NCI-H460 (cell line): ENCODE measurements at places on chromosomes 13 and 19. TPM values are rescaled to one million over a fixed set of nuclear protein-coding genes. Genes with fewer than 3 reads are reported as not detected.

LMTK3 gene
- total RNA-seq = 0.05 TPM in 1 of 2 replicates, not detected in the other

CEACAM1 gene
- 0.06 and 0.12 TPM in 2 replicates for total RNA-seq

LINGO3 gene
- 0.30 TPM in 1 of 2 replicates, not detected in the other for total RNA-seq

ZNF497 gene
- 2.1 TPM in 2 replicates for total RNA-seq

BORCS8 gene
- total RNA-seq = 9.6 and 11.2 TPM in 2 replicates

CDX2 gene
- total RNA-seq = not detected in 2 replicates

CEACAM21 gene
- not detected in 2 replicates for total RNA-seq

GRCh38 chr13:46572752-46573431 lies 19.9 kb downstream of the LRCH1 start:
- no peak for DNase-seq

DNA sequence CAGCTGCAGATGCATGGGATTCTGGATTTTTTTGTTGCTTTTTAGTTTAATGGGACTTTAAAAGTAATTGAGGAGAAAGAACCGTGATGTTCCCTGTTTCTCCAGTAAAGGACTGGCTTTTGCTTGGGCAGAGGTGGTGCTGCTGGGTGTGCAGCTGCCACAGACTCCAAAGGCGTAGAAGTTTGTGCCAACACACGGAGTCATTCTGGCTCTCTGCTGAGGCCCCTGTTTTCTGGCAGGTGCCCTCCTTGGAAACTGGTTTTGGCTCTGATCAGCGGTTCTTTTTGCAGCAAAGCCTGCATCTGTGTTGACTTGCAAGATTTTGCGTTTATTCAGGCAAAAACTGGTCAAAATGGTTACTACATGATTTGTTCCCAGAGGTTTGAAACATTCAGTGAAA lies 16.0 kb upstream of the QTRT1 start:
- no peak for DNase-seq

GRCh38 chr19:10829967-10830366 lies 6.0 kb downstream of the TMED1 start:
- DNase-seq = no peak

GRCh38 chr13:99151516-99151915 lies 49.1 kb upstream of the UBAC2 start:
- DNase-seq = peak; percentile 3

- peak; percentile 0 for DNase-seq
Observed at GRCh38 chr13:60679131-60679530, 282.1 kb downstream of the TDRD3 start.

DNA sequence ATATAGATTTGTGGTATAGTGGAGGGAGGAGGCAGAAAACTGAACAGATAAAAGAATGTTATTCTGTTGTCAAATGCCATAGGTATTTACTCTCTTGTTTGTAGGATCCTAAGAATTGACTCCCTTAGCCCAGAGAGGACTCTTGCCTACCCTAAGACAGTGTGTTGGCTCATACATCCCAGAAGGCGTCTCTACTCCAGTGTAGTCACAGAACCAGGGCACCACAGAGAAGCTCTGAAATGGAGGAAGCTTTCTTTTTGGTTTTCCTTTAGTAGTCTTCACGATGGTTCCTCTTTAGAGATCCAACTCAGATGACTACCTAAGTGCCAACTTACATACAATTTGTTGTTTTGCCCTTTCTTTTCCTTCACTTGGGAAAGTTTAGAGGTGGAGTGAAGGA lies 14.0 kb downstream of the GPR183 start:
- no peak for DNase-seq

DNA sequence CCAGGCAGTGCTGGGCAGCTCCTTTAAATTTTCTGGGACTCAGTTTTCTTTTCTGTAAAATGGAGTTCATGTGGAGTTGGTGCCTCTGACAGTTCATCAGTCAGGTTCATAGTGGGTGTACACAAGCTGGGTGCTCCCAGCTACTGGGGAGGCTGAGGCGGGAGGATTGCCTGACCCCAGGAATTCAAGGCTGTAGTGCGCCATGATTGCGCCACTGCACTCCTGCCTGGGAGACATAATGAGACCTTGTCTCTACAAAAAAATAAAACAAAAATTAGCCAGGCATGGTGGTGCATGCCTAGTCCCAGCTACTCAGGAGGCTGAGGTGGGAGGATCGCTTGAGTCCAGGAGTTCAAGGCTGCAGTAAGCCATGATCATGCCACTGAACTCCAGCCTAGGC lies 21.1 kb downstream of the IQCN start:
- no peak for DNase-seq

GRCh38 chr13:111123221-111123620 lies 8.1 kb downstream of the ARHGEF7 start:
- no peak for DNase-seq

DNA sequence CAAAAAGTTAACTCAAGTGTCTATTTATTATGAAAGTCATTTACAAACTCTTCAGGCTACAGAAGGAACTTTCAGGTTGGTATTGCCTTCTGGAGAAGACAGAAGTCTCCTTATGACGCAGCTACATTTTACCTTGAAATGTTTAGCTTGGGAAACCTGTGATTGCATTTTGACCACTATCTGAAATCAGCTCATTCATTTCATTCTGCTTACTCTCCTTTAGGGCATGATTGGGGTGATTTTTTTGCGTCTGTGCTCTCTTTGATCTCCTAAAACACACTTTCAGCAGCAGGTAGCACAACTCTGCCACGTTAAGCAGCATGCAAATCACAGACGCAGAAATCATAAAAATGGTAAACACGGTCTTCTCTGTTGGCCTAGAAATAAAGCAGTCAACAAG lies 9.6 kb downstream of the GJB6 start:
- DNase-seq = no peak
